GM12864 (cell line): ENCODE measurements at places on chromosomes 2 and 18.

- no peak for DNase-seq
These were observed 124.3 kb upstream of the SLC39A10 start for GRCh38 chr2:195532628-195533271.

DNA sequence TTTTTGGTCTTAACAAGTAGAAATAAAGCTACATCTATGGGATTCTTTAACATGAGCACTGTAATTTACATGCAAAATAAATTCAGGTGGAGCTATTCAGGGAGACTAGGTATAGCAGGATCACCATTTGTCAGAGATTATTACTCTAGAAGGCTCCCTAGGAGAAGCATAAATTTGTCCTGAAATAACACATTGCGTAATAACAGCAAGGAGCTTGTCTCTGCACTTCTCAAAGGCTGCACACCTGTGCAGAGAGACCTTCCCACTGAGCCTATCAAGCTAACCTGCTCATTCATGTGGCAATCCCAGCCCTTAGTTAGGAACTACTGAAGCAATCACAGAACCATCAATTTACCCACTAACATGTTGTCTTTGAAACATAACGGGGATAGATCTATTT, 437.4 kb upstream of the MC4R start:
- no peak for DNase-seq

- no peak for DNase-seq
These were observed 231.7 kb downstream of the MTX2 start for GRCh38 chr2:176500901-176501300.

GRCh38 chr18:66872277-66872676, 268.4 kb upstream of the CDH19 start:
- DNase-seq = no peak

- no peak for DNase-seq
These were observed 26.9 kb downstream of the GPR55 start for GRCh38 chr2:230898016-230898712.

DNA sequence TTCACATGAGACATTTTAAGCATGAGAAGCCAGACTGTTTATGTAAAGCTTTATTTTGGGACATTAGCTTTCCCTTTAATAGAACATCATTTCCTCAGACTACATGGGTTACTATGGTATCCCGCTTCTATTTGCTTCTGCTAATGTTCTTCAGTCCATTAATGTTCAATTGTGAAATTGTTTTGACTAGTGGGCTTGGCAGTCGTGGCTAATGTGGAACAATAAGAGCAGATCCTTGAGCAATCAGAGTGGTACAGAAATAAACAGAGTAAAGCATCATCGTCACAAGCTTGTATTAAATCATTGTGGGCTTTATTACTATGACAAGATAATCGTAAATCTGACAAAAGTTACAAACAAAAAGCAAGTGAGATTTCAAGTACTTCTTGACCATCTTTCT, 60.2 kb downstream of the PDE1A start:
- no peak for DNase-seq

DNA sequence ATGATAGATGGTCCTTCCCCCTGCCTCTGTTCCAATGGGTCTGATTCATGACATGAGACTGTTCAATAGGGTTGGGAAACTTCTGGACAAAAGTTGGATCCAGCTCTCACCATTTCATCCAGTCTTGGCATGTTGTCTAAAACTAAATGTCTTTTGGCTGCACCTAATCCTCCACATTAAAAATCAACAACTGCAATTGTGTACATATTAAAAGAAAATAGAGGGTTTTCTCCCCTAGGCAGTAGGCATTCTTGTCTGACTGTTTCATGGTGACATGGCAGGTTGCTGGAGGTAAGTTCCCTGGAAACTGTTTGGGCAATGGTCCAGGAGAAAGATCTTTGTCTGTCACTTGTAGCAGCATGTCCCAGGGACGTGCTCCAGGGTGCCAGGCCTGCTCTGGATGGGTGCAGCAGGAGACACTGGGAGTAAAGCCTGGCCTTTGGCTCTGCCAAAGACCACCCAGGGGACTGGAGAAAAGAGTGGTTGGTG, 135.8 kb downstream of the TCF4 start:
- DNase-seq = no peak

DNA sequence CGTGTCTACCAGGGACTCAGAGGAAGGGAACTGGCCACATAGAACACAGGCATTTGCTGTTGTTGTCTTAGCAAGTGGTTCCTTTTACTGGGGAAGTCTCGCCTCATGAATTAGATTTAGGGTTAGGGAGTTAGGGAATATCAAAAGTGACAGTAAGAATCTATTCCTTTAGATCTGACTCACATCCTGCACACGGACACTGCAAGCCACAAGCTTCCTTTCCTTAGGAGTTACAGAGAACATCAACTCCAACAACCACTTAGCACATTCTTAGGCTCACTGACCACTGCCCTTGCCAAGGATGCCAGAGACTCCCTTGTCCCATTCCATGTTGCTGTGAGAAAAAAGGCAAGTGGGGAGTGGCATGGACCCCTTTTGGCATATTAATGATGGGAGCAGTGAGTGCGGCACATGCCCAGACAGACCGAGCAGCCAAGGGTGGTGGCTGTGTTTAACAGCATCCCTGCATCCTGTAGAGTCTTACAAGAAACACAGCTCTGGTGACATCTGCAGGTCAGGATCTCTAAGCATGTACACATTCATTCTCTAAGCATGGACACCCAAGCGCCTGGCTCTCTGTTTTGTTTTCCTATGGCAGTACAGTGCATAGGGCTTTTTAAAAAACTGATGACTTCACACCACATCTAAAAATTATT, 745.6 kb upstream of the RAB6C start:
- no peak for DNase-seq

- DNase-seq = no peak
These were observed 63.5 kb downstream of the ARHGAP15 start for GRCh38 chr2:143192716-143193115.

DNA sequence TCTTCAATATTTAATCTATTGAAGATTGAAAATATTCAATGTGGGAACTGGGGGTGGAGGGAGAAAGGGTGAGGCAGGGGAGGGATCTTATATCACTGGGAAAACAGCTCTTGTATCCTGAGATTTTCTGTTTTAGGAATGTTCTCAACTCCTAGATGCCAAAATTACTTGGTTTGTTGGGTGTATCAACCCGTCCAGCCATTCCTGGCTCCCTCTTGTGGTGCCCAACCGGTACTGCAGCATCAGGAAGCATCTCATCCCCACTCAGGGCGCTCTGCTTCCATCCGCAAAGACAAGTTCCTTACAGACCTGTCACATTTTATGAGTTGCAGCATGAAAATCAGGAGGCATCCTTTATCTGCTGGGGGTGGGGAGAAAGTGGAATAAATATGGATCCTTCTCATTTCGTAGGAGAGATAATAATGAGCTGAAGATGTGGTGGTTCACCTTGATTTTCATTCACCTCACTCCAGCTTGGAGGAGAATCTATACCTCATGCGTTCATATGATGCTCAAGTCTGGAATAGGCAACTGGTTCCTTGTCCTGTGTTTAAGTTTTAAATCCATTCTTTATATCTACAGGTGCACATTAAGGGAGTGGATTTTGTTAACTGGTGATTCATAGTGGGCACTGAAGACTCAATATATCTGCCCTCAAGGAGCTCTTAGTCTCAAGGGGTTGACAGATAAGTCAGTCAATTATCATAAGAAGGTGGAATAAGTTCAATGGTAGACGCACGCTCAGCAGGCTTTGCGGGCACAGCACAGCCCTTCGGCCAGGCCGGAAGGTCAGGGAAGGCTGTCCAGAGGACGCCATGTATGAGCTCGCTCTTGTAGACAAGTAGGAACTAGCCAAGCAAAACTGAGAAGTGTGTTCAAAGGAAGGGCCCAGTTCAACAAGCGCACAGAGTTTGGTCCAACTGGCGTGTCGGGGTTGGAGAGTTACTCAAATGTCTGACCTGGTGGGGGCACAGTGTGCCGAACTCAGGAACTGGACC, 127.3 kb downstream of the RNF144A start:
- DNase-seq = no peak

GRCh38 chr18:3791238-3791637, 341.3 kb downstream of the TGIF1 start:
- no peak for DNase-seq
